Activated CD4-positive, alpha-beta T cell treated with anti-CD3 and anti-CD28 coated beads, Interleukin-2, amount 50 U/mL, for 48 hours (primary cell): ENCODE measurements at places on chromosomes 3 and 15.

DNA sequence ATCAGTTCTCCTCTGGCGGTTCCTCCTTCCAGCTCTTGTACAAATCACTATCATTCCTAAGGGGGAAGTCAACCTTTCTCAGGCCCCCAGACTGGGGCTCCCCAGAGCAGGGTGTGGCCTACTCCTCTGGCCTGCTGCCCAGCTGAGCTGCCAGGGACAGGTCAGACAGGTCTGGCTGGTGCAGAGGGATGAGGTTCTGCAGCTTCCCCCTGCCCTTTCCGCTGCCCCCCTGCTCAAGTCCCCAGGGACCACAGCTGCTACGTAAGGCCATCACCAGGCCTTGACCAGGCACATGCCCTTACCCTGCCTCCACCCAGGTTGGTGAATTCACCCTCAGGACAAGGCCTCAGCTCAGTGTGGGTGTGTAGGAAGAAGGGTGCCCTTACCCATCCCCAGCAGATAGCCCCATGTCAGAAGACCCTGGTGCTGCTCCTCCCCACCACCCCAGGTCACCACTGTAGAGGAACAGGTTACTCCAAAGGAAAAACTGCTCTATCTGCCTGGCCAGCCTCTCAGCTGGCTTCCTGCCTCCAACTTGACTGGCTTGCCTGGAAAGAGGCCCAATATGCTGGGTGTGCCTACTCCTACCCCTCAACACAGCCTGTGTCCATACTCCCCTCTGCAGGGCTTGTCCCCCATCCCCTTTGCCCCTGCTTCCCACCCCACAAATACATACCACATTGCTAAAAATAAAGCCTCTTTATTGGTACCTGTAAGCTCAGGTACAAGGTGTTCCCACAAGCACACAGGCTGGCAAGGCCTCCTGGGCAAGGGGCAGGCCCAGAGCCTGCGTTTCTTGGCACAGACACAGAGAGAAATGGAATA lies 12.0 kb downstream of the CSRNP1 start:
- DNase-seq = no peak

DNA sequence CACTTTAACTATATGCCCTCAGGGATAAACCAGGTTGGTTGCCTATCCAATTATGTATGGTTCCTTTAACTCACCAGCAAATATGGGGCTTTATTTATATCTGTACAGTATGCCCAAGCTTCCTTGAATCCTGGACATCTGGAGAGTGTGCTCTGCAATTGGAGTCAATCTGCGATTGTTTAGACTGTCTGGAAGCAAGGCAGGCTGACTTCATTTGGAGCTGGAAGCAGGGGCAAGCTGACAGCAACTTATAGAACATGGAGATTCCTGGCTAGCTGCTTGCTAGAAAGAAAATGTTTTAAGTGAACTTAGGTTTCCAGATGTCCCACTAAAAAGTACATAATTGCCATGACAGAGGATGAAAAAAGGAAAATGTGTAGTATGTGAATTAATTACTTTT lies 63.7 kb upstream of the TPRG1 start:
- no peak for DNase-seq

DNA sequence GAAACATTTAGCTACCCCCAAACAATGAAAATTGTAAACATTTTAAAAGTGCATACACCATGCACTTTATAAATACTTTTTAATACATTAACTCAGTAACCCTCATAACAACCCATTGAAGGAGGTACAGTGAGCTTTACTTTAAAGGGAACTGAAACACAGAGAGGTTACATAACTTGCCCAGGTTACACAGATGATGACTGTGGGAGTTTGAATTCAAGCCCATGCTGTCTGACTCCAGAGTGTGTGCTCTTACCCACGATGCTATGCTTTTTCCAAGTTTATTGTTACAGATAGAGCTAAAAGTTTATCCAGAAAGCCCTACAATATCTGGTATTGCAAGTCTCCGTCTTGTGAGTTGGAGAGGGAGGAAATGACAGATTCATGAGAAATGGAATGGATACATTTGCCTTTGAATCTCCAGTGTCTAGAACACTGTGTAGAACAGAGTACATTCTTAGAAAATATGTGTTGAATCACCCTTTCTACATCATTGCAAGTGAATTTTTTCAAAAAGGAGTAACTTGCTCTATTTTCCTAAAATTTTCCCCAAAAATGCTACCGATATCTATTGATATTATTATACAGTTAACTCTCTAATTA lies 428.3 kb downstream of the NAALADL2 start:
- no peak for DNase-seq

- DNase-seq = peak; percentile 53
Observed at GRCh38 chr3:134249935-134250716, 533 bp downstream of the RYK start.

- no peak for DNase-seq
Observed at GRCh38 chr3:118912188-118912587, 122.5 kb downstream of the IGSF11 start.

GRCh38 chr3:65778968-65779367 lies 259.8 kb downstream of the MAGI1 start:
- no peak for DNase-seq
